ENCODE measurements at places on chromosomes 5 and 9. TPM values are rescaled to one million over a fixed set of nuclear protein-coding genes. Genes with fewer than 3 reads are reported as not detected.

CDKN2B gene
- 23.3 TPM for total RNA-seq

SLC6A19 gene
- not detected for total RNA-seq

PRLR gene
- total RNA-seq, result 0.08 TPM

SOX30 gene
- total RNA-seq, result not detected

BARX1 gene
- total RNA-seq, result 2.2 TPM

GPR150 gene
- 0.16 TPM for total RNA-seq

PRR16 gene
- total RNA-seq, result 18.3 TPM

CKMT2 gene
- not detected for total RNA-seq

GABBR2 gene
- not detected for total RNA-seq

OR2S2 gene
- not detected for total RNA-seq

ZCCHC9 gene
- total RNA-seq, result 17.3 TPM

FOXD4L6 gene
- not detected for total RNA-seq

MLANA gene
- total RNA-seq, result not detected

FBXL7 gene
- total RNA-seq, result 28.4 TPM

INVS gene
- total RNA-seq, result 22.6 TPM

NUTM2F gene
- total RNA-seq, result not detected

UGCG gene
- total RNA-seq, result 70.4 TPM

CDC20B gene
- not detected for total RNA-seq

FAM81B gene
- total RNA-seq, result not detected

CER1 gene
- not detected for total RNA-seq

FOXD1 gene
- 73.4 TPM for total RNA-seq

LSM11 gene
- 7.2 TPM for total RNA-seq

ACTBL2 gene
- not detected for total RNA-seq

SLCO6A1 gene
- total RNA-seq, result 0.78 TPM

INSL4 gene
- total RNA-seq, result not detected

PCDHB6 gene
- 1.6 TPM for total RNA-seq

ARHGEF37 gene
- 8.9 TPM for total RNA-seq

KIF20A gene
- 16.4 TPM for total RNA-seq

C5orf52 gene
- total RNA-seq, result not detected

PPP3R2 gene
- total RNA-seq, result not detected

DIPK1B gene
- total RNA-seq, result 11.4 TPM

FGF10 gene
- total RNA-seq, result not detected

OR13J1 gene
- total RNA-seq, result not detected

LVRN gene
- 0.68 TPM for total RNA-seq

GPR151 gene
- total RNA-seq, result not detected

COL15A1 gene
- total RNA-seq, result 0.81 TPM

FRMPD1 gene
- not detected for total RNA-seq

ELAVL2 gene
- 1.1 TPM for total RNA-seq

DAB2IP gene
- total RNA-seq, result 47.9 TPM

UQCRQ gene
- total RNA-seq, result 387 TPM

C5orf58 gene
- not detected for total RNA-seq

WHRN gene
- total RNA-seq, result 11.0 TPM

NPR3 gene
- total RNA-seq, result 92.2 TPM

Data from osteocyte (in vitro differentiated cells).